Trophoblast cell (in vitro differentiated cells and primary cell): ENCODE measurements at places on chromosomes 3 and 15.

GRCh38 chr3:133441867-133442270 is 42.0 kb downstream of the BFSP2 start:
- no peak for DNase-seq

DNA sequence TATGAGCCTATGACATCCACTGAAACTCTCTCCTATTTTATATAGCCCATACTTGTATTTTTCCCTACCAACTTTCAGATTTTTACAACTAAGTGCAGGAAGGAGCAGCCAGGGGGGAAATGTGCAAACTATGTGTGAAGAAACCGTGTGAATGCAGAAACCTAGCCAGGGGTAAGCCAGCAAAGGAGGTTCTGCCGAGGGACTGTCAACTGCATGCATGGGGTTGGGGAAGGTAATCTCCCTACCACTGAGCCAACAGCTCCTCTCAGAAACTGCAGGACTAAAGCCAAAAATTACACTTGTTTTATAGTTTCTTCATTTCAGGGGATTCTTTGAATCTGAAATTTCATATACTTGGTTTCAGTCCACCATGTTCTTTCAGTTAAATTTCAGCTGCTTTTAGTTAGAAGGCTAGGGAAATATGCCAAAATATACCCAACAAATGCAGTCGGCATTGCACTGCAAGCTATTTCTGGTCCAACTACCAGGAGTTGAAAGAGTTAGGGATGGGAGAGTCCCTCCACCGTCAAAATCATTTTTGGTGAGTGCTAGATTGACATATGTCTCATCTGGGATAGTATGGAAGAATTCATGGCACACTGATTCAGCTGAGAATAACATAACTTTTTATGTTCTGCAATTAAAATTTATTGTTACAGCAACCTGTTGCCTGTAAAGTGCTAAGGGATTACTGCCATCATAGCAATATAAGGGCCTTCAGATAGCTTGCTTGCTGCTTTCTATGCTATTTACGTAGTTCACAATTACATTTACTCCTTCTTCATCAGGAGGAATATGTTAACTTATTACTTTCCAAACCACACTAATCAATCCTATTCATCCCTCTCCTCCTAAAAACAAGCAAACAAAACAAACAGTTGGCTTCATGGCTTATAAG is 904.2 kb downstream of the ROBO1 start:
- DNase-seq: no peak

DNA sequence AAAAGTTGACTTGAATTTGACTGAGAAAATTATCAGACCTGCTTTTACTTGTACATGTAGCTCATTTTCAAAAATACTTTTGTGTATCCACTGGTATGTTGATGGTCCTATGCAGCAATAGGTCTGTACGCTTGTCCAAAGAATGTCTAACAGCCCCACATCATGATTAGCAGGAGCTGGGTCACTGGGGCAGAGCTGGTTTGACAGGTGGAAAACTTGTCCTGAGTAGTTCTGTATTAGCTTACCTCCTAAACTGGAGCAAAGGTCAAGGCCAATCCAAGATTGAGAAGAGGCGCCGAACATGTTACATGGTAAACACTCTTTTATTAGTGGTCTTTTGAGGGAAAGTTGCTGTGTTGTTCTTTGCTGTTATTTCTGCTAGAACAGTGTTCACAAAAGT is 50.6 kb downstream of the GAP43 start:
- DNase-seq: peak; percentile 27

GRCh38 chr3:129384594-129385323 is 43.7 kb downstream of the EFCAB12 start:
- DNase-seq: no peak

DNA sequence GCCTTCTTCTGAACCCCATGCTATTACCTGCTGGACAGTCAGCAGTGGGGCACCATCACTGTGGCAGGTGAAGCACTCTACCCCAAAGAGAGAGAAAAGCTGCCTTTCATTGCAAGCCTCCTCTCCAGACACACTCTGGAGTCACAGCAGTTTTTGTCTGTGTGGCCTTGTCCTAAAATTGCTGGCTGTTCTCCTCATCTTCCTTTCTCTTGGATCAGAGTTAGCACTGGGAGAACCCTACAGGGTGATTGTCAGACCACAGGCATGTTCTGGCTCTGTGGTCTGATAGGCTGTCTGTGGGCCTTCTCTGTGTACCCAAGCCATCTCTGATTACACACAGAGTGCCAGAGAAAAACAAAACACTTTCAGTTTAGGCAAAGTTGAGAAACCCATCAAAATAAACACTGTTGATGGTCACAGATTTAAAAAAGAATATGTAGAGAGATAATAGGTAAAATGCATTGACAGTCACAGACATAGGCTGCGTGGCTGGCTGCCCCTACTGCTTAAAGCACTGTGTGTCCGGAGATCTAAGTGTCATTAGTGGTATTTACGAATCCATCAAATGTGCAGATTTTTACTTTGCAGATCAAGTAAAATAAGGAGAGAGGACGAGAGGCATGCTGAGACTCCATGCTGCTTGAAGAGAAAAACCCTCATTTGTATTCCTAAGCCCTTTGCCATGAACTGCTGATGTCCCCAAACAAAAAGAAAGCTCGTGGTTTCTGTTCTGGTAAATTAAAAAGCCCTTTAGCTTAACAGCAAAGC is 689.9 kb downstream of the TUSC7 start:
- DNase-seq: no peak

DNA sequence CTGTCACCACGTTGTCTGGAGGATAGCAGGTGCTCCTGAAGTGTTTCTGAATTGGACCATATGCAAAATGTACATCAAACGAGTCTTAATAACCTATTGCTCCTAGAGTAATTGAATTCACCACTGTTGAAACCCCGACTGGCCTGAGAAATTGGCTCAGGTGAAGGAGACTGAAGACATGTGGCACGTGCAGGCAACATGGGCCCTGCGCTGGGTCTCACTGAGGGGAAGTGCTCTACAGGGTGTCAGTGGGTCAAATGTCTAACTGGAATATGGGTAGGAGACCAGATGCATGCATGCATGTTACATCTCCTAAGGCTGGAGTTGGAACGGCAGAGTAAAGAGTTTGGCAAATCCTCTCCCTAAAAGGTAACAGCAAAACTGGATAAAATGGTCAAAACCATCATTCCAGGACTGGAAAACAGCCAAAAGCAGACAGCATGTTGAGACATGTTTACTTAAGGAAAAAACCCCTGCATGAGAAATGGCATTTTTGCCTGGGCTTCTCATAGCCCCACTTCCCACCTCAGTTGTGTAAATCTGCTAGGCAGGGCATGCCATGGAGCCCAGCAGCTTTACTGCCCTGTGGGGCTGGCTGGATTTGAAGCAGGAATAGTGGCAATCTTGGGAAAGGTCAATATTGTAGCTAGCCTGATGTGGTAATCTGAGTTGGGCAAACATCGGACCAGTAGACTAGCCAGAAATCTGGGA is 131.3 kb downstream of the TJP1 start:
- no peak for DNase-seq

GRCh38 chr3:10463533-10464434 is 41.6 kb downstream of the ATP2B2 start:
- DNase-seq: no peak

GRCh38 chr3:184389935-184390528 is 10.2 kb downstream of the CHRD start:
- DNase-seq: no peak

DNA sequence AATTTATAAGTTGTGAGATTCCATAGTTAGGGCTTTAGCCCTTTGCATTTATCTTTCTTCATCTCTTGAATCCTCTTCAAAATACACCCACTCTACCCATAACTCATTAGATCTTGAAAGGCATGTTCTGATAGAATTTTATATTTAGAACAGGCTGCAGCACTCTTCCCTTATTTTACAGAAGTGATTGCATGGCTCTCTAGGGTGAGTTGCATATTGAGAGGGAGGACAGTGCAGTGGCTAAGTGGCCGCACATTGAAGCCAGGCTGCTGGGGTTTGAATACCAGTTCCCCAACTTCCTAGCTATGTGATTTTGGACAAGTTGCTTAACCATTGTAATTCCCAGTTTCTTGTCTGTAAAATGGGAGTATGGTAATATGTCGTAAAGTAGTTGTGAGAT is 2.5 kb downstream of the CD86 start:
- DNase-seq: no peak

GRCh38 chr15:54836052-54836795 is 360.5 kb downstream of the RSL24D1 start:
- DNase-seq: no peak

GRCh38 chr15:41900526-41901380 is 6.9 kb upstream of the SPTBN5 start:
- DNase-seq: no peak

DNA sequence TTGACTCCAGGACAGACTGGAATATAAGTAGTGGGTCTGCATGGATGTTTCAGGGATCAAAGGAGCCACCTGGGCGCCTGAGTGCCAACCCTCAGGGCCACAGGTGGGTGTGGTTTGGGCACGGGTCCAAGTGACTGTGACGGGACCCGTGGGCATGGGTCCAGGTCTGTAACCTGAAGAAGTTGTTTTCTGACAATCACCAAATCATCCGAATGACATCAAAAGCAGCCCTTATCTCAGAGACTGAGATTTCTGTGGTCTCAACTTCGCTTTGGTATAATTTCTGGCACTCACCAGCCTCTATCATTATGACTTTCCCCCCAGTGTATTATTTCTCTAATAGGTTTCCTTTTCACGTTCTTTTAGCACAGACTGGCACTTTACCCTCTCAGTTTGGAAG is 24.4 kb downstream of the RLBP1 start:
- DNase-seq: no peak

DNA sequence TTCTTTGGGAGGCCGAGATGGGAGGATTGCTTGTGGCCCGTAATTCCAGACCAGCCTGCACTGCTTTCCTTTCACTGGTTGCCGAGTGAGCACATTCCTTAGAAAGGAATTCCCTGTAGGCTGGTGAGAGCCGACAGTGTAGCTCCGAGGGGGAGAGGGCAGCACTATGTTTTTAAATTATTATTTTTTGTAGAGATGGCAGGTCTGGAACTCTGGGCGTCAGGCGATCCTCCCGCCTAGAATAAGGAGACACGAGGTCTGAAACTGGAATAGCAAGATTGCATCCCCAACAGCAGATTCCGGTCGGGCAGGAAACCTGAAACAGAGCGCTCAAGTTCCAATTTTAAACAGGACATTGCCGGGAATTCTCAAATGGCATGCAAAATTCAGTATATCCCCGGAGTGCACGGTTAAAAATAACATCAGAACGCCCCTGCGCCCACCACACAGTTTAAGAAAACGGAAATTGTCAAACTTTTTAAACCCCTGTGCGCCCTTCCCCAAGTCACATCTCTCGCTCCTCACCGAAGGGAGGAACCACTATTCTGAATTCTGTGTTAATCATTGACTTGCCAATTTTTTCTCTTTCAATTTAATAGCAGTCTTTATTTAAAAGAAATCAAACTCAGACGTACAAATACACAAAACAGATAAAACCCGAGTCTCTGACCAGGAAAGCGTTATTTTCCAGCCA is 643 bp upstream of the RNU5B-1 start:
- DNase-seq: peak; percentile 55

DNA sequence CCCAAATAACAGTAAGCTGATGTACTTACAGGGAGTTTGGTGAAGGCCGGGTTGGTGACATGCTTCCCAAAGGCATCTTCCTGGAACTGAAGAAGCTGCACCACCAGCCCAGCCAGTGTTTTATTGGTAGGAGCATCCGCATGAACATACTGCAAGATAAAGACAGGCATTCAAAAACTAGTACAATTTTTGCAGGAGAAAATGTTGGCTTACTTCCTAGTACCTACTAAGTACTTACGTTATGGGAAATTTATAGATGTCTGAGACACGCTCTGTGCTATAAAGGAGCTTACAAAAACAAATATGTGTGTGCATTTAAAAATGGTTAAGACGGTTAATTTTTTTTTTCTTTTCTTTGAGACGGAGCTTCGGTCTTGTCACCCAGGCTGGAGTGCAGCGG is 8.9 kb downstream of the SMARCC1 start:
- DNase-seq: no peak

DNA sequence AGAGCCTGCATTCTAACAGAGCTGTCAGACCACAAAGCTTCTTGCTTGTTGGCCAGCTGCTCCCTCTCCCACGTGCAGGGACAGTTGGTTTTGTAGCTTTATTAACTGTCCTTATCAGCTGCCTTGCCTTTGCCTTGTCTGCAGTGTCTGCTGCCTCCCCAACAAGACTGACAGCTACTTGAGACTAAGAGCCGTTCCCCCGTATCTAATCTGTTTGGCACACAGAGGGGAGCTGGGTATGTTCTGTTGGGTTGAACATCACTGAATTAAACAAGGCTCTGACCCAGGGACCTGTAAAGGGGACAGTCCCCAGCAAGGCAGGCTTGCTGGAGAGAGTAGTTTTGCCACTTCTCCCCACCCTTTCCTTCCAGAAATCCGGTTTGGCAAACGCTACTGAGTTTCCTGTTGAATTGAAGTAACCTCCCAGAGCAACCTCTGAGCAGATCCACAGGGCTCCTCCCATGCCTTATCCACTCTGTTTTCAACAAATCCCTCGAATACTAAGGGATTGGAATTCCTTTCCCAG is 116.1 kb downstream of the ANP32A start:
- no peak for DNase-seq

DNA sequence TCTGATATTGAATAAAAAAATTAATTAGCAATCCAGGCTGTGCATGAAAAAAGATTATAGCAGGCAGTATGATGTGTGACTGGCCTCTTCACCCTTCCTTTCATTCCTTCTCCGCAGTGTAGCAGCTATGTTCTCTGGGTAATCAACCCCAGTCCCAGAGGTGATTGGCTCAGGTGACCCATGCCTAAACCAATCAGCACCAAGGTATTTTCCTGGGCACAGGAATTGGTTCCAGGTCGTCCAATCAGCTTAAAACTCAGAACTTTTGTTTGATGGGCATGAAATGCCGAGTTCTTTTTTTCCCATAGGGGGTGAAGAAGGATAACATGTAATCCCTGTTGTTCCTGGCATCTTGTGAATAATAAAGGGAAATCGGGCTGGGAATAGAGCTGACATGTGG is 5.8 kb upstream of the BNC1 start:
- no peak for DNase-seq

DNA sequence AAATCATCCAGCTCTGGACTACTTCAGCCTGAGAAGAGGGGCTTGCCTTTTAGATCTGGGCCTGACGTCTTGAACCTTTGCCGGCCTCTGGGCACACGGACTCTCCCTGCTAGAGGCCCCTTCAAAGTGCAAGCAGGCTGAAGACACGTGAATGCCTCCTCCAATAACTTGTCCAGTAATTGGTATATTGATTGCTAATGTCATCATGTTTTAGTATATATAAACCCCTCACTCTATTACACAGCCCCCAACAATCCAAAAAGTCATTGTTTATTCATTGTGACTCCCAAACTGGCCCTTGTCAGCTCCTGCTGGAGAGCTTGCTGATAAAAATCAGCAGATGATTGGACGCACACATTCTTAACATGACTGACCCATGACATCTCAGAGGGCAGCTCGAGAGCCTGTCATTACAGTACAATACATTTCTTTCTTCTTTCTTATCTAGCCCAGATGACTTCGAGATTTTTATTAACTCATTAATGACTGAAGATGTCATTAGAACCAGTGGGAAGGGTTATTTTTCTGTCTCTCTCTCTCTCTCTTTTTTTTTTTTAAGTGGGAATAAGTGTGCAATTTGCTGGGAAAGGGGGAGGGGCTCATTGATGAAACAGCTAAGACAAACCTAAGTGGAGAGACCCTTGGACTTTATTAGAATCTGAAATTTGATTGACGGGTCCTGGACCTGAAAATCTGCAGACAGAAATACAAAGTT is 65.5 kb upstream of the NR2F2 start:
- DNase-seq: peak; percentile 77
